ENCODE measurements at places on chromosomes 7 and 10. TPM values are rescaled to one million over a fixed set of nuclear protein-coding genes. Genes with fewer than 3 reads are reported as not detected.

Gene NUTM2A
- 0.33 TPM for total RNA-seq

Gene EBLN1
- not detected for total RNA-seq

Gene ANKRD61
- not detected for total RNA-seq

Gene TAC1
- total RNA-seq = not detected

Gene EBF3
- 14.7 TPM for total RNA-seq

Gene ZP3
- total RNA-seq = 0.63 TPM

Gene FOXK1
- total RNA-seq = 27.8 TPM

Gene CRYGN
- 0.16 TPM for total RNA-seq

DNA sequence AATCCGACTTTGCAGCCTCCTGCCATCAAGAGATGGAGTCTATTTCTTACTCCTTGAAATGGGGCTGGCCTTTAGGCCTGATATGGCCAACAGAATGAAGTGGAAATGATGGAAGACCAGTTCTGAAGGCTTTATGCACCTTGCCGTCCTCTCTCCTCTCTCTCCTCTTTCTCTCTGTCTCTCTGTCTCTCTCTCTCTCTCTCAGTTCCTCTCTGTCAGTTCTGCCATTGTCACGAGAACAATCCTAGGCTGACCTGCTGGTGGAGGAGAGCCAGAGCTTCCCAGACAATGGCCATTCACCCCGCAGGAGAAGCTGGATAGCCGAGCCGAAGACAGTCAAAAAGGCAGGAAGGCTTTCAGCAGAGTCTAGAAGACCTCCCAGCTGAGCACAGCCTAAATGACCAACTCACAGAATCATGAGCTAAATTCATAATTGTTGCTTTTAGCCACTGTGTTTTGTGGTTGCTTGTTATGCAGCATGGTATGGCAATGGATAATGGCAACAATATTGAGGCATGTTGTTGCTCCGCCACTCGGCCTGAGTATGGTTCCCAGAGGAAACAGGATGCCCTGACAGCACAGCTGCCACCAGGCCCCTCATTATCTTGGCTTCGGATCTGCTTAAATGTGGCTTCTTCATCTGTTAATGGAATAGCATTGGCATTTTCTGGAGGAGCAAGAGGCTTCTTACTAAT is 35.5 kb downstream of the FRMPD2 start:
- no peak for DNase-seq

- DNase-seq = no peak
These were observed 63.8 kb upstream of the NMT2 start for GRCh38 chr10:15232279-15232678.

- DNase-seq = no peak
These were observed 936 bp upstream of the TCERG1L start for GRCh38 chr10:131312478-131312836.

- peak; percentile 79 for DNase-seq
These were observed 63.3 kb downstream of the NOC3L start for GRCh38 chr10:94299417-94299816.

DNA sequence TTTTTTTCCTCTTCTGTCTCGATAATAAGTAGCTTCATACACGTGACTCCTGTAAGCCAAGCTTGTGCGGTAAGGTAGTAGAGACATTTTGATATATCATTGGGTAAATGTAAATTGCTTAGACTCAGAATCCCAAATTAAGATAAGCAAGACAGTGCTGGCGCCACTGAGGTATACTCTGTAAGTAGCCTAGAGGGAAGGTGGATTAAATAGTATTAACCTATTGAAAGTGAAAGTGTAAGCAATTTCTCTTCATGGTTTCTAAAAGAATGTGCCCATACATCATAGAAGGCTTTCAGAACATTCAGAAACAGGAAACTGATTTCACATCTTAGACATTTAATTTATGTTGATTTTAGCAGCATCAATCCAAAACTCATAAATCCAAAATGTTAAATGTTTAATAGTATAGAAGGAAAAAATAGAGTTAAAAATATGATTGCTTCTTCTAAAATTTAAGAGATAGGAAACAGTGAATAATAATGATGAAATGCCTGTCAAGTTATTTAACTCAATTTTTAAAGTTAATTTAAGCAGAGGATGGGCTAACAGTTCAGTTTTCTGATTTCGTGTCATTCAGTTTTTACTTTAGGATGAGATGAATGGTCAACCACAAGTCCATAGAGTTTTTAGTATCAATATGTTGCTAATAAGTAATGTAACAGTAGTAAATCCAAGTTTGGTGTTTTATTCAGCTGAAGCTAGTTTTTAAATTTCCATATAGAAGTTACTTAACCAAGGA is 36.8 kb downstream of the LRRC72 start:
- peak; percentile 12 for DNase-seq

- no peak for DNase-seq
These were observed 17.2 kb upstream of the SYPL1 start for GRCh38 chr7:106129291-106129690.

All from fibroblast of the aortic adventitia (primary cell).